ENCODE measurements at places on chromosomes 1 and 21.

GRCh38 chr21:46128933-46129571 lies 26.3 kb downstream of the FTCD start:
- DNase-seq: no peak

DNA sequence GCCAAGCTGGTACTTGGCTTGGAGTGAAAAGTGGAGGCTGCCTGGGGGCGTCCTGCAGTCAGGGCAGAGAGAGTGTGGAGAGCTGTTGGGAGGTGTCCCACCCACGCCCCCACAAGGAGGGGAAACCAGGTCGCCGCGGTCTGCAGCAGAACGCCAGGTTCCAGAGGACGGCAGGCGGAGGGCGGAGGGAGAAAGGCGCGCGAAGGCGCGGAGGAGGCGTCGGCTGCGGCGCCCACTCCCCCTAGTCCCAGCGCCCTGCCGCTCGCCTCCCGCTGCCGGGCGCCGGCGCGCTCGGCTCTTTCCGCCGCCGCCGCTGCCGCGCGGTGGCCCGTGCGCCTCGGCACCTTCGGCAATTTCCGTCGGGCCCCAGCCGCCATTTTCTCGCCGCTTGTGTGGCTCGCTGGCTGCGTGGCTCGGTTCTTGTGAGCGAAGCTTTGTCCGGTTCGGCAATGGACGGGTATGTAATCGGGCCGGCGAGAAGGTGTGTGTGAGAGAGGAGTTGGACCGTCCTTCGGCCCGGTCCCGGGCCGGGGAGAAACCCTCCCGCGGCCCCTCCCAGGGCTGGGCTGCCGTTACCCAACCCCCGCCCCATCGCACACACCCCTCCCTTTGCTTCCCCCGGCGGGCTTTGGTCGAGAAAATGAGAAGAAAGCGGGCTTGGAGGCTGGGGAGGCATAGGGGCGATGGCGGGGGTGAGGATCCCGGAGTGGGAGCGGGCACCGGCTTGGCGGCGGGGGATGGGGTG lies at the start of gene PTBP2:
TSS of gene PTBP2 (plus strand) at position 369 of the 745 bp plus-strand sequence. CDS start at position 450, 81 bp downstream.
- peak; percentile 62 for DNase-seq

DNA sequence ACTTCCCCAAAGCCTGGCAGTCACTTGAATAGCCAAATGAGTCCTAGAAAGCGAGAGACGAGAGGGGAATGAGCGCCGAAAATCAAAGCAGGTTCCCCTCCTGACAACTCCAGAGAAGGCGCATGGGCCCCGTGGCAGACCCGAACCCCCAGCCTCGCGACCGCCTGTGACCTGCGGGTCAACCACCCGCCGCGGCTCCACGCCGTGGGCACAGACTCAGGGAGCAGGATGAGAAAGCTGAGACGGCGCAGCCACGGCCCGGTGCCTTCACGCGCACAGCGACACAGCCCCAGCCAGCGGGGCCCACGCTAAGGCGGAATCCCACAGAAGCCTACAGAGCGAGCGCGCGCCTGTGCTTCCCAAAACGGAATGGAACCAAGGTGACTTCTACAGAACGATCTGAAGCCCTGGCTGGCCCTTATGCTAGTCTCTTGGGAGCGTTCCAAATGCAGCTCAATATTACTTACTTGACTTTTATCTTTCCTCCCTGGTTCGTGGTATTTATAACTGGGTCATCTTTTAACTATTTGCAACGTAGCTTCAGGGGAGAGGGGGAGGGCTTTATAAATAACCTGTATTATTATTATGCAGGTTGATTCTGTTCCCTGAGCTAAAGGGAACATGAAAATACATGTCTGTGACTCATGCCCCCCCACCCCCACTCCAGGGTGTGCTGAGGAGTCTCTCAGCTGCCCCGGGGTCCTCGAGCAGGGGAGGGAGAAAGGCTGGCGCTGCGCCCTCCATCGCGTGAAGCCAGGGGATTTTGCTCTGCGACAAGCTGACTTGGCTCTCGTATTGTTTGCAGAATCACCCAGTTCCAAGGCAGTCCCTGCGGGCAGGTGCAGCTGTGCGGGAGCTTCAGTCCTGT lies 1.7 kb downstream of the TSPEAR start:
- DNase-seq: no peak

GRCh38 chr1:94350350-94350924 lies 67.8 kb upstream of the ABCD3 start:
- DNase-seq: no peak

- no peak for DNase-seq
These were observed 411.2 kb upstream of the USP24 start for GRCh38 chr1:55626326-55626725.

DNA sequence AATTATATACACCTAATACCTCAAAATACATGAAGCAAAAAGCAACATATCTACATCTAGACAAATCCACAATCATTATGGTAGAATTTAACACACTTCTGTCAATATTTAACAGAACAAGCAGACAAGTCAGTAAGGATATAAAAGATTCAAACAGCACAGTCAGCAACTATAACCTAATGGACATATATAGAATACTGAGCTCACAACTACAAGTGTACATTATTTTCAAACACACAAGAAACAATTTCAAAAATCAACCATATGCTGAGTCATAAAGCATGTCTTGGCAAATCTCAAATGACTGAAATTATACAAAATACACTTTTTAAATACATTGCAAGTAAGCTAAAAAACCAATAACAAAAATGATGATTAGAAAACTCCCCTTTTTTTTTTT lies 178.0 kb downstream of the TOMM20 start:
- no peak for DNase-seq

- DNase-seq: no peak
These were observed 1.1 kb upstream of the CD46 start for GRCh38 chr1:207750631-207751305.

- DNase-seq: no peak
These were observed 152.6 kb downstream of the PTPRU start for GRCh38 chr1:29388884-29389283.

DNA sequence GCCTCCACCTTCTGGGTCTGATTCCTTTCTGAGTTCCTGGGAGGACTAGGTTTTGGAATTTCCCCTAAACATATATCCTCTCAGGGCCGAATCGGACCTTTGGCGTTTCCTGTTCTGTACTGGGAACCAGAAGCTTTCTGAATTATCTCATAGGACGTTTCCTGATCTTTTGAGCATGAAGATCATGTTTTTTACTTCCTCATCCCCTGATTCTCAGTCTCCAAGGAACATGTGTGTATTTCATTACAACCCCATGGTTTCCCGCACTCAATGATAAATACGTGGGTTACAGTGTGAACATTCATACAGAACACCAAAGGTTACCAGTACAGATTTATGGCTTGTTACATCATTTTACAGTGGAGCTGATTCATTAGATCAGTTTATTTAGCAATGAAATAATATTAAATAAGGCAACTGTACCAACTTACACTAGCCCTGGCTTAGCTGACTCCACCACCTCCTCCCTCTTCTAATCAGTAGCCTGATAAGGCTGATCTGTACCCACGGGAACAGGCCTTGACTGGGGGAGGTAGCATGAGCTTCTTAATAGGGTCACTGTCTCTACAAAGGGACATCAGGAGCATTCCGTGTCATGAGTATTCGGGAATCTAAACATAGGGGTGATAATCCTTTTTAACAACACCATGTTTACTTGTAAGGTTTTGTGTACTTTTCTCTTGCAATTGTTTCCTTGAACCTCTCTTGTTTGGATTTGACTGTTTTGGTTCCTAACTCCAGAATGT lies 57.8 kb upstream of the ERRFI1 start:
- no peak for DNase-seq

- DNase-seq: no peak
These were observed 79.5 kb downstream of the STUM start for GRCh38 chr1:226627924-226628611.

DNA sequence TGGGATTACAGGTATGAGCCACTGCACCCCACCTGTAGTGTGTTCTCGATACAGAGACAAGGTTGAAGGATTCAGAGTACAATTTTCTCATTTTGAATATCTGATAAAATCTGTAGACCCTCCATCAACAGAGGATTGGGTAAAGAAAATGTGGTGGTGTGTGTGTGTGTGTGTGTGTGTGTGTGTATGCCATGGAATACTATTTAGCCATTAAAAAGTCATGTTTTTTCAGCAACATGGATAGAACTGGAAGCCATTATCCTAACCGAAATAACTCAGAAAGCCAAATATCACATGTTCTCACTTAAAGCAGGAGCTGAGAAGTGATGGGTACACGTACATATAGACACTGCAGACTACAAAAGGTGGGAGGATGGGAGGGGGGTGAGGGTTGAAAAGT lies 57.9 kb downstream of the TRAF5 start:
- no peak for DNase-seq

GRCh38 chr1:2169200-2169836 lies 25.3 kb downstream of the FAAP20 start:
- DNase-seq: no peak

DNA sequence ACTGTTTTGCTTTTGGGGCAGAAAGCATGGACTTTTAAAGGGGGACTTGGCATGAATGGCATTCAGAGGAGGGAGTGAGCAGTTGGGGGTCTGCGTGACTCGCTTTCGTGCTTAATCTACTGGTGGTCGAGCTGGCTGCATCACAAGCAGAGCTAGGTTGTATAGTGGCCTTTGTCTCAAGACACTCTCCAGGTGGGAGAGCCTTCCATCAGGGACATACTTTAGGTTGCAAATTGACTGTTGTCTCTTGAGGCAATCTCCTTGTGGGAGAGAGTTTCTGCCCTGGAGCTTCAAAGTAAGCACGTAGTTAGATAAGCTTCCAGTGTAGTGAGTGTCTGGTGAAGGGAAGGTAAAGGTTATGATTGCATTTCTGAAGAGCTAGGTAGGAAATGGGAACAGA lies 93.9 kb downstream of the C1orf21 start:
- DNase-seq: no peak

Measured in activated T-helper 1 cell treated with Interleukin-2 at 50 U/mL for 16 hours (primary cell).